ENCODE measurements at places on chromosomes 12 and 14.

DNA sequence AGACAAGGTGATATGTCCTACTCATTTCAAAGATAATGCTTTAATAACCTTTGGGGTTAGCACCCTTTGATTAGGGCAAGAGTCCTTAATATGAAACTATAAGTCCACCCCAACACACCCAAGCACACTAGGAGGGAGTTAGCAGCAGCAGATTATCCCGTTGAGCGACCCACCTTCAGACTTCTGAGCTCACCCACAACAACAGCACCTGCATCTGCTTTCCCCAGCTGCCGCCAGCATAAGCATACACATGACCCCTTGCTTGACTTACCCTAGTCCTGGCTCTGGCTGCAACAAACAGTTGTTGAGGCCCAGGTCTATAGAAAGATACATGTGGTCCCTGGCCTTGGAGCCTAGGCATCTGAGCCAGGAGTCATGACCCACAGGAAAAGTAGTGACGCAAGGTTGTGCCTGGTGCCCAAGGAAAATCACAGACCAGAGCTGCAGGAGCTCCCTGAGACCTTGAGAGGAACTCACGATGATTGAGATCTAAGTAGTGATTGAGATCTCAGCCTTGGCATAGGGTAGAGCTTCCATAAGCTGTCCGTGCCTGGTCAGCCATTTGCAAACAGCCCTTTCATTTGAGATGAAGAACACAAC is 19.0 kb downstream of the ZDHHC22 start:
- DNase-seq, result no peak

DNA sequence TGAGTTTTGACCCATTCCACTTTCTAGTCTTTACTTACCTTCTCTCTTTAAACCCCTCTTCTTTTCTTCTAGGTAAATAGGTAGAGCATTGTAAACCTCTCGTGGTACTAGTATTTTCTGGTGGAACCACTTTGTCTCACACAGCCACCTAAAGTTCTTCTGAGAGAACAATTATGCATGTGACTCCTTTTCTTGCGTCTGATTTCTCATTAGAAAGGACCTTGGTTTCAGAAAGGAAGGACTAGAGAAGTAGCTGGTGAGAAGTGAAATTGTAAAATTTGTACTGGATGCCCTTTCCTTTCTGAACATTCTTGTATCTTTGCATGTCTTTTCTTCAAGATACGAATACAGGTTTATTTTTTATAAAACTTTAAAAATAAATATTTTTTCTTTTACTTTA is 99.0 kb downstream of the NUBPL start:
- no peak for DNase-seq

GRCh38 chr12:124618291-124618902 is 51.0 kb upstream of the NCOR2 start:
- no peak for DNase-seq

DNA sequence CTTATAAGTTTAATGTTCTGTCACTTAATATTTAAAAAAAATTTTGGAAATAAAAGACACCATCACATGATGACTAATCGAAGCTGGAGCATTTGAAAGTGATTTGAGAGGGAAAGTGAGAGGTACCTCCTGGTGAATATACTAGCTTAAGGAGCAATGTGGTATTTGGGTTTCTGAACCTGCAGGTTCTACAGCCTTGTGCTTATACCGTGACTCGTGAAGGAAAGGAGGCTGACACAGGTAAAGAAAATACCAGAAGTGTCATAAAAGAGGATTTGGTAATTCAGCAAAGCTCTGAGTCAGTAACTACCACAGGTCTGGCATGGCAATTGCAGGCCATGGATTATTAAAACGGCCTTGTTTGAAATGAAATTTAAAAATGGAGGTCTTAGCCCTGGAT is 151.0 kb downstream of the SLC38A4 start:
- DNase-seq, result peak; percentile 42

GRCh38 chr14:33477797-33478196 is 473.1 kb downstream of the EGLN3 start:
- no peak for DNase-seq

- DNase-seq, result no peak
Measured at GRCh38 chr12:122820138-122820537, 15.1 kb upstream of the HIP1R start.

GRCh38 chr14:23376482-23377197 is at the start of gene CMTM5:
Gene CMTM5, plus strand, starts transcription at chr14:23377046. Its CDS starts 206 bp downstream, at chr14:23377252.
- DNase-seq, result no peak

- DNase-seq, result peak; percentile 53
Measured at GRCh38 chr12:52171950-52172512, 19.8 kb downstream of the KRT80 start.

GRCh38 chr12:54795644-54796043 is 58.7 kb upstream of the MUCL1 start:
- DNase-seq, result no peak

DNA sequence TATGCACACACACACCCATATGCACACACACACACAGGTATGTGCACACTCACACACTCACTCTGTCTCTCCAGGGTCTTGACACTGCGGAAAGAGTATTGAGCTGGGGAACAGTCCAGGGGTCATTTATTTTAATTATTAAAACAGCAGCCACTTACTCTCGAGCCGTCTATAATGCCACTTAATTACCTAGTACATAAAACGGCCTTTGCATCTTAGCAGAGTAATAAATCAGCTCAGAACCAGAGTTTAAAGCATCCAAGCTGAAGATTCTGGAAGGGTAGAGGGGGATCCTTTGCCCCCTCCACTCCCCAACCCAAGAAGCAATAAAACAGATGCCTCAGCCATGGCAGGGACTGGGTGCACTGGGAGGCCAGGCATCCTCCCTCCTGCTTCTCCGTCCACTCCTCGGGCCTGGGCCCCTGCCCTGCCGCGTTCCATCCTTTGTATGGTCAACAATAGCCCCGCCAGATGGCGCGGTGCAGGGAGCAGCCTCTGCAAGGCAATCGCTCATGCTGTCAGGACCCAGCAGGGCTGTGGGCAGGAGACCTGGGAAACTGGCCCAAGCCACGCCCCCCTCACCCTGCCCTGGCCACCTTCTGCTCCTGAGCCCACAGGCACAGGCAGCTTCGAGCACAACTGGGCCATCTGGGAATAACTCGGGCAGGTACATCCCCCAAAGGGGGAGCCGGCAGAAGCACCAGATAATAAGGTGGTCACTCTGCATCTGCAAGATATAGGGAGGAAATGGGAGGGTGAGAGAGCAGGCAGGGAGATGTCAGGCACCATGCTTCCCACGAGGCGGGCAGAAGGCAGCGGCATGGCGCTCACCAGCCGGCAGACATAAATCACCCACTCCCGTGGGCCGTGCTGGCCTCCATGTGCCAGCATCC is 40.9 kb downstream of the CCDC85C start:
- DNase-seq, result peak; percentile 53

Measured in GM23248 (cell line).